ENCODE measurements at places on chromosomes 16 and 17. TPM values are rescaled to one million over a fixed set of nuclear protein-coding genes. Genes with fewer than 3 reads are reported as not detected.

STAT5A gene
- polyA plus RNA-seq: 115 TPM

CEMP1 gene
- 6.0 TPM for polyA plus RNA-seq

BRICD5 gene
- polyA plus RNA-seq: not detected

CDH3 gene
- not detected for polyA plus RNA-seq

SLC38A8 gene
- not detected for polyA plus RNA-seq

SLC47A1 gene
- polyA plus RNA-seq: 0.29 TPM

RABEP1 gene
- 32.7 TPM for polyA plus RNA-seq

ITGB4 gene
- polyA plus RNA-seq: 1.9 TPM
